Myocyte (in vitro differentiated cells): ENCODE measurements at places on chromosomes 11 and 22. TPM values are rescaled to one million over a fixed set of nuclear protein-coding genes. Genes with fewer than 3 reads are reported as not detected.

The NRIP3 gene
- total RNA-seq, result 7.0 and 13.5 TPM in 2 replicates

The KRTAP5-11 gene
- total RNA-seq, result not detected in 2 replicates

- DNase-seq, result no peak
Observed at GRCh38 chr22:30077279-30077880, 2.9 kb upstream of the HORMAD2 start.

- no peak for DNase-seq
Observed at GRCh38 chr22:47784991-47785390, 1022.5 kb downstream of the TBC1D22A start.

GRCh38 chr22:49086181-49086580 lies 741.5 kb downstream of the BRD1 start:
- DNase-seq, result no peak

DNA sequence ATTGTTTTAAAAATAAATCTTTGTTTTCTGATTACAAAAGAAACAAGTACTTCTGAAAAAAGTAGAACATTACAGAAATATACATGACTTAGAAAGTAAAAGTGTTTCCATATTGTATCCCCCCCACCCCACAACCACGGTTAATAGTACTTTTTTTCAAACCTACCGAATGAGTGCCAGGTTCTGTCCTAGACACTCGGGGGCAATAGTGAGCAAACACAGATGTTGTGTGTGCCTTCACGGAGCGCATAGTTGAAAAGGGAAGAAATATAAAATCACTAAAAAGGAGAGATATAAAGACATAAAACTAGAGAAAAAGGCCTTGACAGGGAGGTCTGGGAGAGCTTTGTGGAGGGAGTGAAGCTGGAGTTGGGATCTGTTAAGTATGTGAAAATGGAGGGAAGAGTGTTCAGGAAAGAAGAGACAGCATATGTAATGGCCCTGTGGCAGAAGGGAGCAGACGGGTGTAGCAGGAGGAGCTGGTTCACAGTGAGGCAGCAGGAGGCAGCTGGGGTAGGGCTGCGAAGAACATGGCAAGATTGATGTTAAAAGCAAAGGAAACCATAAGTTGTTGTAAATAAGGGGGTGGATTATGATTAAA lies 42.1 kb upstream of the ALX4 start:
- DNase-seq, result no peak

GRCh38 chr11:93194673-93195291 lies 3.0 kb downstream of the SLC36A4 start:
- DNase-seq, result no peak

DNA sequence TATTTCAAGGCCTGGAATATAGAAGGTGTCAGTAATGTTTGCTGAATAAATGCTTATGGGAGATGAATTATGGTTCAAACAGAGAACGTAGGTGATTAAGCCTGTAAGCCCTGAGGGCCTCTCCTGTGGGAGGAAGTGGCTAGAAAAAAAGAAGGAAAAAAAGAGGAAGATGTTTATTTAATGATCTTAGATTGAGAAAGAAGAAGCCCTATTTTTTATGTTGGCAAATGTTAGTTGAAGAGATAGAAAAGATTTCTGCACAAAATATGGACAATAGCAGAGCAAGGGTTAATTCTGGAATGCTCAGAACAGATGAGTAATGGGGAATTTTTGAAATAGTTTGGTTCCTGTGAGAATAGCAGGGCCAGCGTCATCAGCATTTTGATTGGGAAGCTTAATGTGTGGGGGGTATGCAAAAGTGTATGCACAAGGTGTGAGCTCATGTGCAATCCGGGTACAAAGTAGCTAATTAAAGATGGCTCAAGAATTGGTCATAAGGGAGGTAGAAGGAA lies 95.7 kb downstream of the TEAD1 start:
- no peak for DNase-seq

DNA sequence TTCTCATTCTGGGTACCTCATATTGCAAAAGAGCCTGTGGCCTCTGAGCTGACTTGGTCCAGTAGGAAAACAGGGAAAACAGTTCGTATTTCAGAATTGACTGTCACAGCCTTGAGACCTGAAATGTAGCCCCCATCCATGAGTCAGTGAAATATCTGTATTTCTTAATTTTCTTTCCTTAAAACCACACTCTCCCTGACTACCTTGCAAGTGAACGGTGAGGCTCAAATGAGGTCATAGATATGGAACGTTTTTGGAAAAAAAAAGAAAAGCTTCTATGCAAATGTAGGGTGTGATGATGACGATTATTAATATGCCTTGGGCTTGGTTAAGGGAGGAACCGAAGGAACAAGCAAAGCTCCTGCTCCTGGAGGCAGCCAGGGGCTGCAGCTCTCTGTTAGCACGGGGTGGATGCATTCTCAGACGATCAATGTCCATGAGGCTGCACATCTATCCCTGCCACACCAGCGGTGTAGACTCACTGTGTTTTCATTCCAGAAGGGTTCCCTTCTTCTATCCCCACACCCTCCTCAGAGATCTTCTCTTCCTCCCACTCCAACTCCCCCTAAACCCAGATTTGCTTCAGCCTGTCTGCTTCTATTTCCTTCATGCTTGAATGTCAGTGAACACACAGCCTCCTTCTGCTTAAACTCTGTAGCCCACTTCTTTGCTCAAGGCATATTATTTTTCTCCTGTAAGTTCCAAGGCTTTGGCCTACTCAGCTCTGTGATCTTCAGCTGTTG lies 29.2 kb upstream of the SCN3B start:
- no peak for DNase-seq
